ENCODE measurements at places on chromosomes 7 and 10.
A peak's percentile ranks its signal among the peaks of the same experiment; 100 is the strongest.

GRCh38 chr7:103132995-103133688 lies 15.8 kb downstream of the NAPEPLD start:
- DNase-seq = no peak
- peaks cover 2% of the 10 kb centered on the region for H3K27me3 ChIP-seq
- H3K4me3 ChIP-seq = no peak overlapping the region
- H3K27ac ChIP-seq = no peak overlapping the region

DNA sequence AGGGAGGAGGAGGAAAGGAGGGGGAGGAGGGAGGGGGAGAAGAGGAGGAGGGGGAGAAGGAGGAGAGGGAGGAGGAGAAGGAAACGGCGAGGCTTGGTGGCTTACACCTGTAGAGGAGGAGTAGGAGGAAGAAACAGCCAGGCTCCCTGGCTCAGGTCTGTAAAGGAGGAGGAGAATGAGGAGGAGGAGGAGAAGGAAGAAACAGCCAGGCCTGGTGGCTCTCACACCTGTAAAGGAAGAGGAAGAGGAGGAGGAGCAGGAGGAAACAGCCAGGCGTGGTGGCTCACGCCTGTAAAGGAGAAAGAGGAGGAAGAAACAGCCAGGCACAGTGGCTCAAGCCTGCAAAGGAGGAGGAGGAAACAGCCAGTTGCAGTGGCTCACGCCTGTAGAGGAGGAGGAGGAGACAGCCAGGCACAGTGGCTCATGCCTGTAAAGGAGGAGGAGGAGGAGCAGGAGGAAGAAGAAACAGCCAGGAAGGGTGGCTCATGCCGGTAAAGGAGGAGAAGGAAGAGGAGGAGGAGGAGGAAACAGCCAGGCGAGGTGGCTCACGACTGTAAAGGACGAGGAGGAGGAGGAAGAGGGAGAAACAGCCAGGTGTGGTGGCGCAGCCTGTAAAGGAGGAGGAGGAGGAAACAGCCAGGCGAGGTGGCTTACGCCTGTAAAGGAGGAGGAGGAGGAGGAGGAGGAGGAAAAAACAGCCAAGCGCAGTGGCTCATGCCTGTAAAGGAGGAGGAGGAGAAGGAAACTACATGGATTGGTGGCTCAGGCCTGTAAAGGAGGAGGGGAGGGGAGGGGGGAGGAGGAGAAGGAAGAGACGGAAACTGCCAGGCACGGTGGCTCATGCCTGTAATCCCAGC lies 14.9 kb upstream of the CRCP start:
- peak overlapping the region; percentile 26 for H3K27ac ChIP-seq
- no peaks in the 10 kb centered on the region for H3K36me3 ChIP-seq
- H3K4me1 ChIP-seq = peaks cover 4% of the 10 kb centered on the region
- H3K27me3 ChIP-seq = peaks cover 1% of the 10 kb centered on the region
- DNase-seq = peak; percentile 18
- peak overlapping the region; percentile 82 for H3K4me3 ChIP-seq

DNA sequence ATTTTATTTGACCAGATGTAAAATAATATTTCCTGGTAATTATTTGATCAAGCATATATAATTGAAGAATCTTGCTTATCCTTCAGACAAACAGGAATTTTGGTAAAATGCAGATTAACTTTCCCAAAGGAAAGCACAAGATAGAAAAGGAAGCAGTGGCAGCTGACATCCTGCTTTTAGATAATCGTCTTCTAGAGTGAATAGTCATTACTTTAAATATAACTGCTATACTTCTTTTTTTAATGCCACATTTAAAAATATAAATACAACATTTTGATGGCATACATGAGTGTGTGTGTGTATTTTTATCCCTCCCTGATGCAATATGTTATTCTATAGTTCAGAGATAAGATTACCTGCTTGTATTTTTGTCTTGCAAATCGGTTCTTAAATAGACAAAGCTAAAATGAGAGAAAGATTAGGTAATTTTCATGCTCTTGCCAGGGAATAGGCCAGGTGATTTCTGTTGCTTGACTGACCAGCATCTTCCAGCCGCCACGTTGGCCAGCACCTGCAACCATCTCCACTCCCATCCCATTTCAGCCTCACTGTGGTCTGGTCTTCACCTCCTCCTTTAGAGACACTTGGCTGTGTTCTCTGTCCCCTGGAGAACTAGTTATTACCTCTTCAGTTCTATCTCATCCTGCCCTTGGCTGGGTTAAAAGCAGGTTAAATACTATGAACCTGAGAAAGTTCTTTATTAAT lies 58.1 kb downstream of the MDFIC start:
- DNase-seq = no peak
- H3K4me3 ChIP-seq = no peak overlapping the region
- no peaks in the 10 kb centered on the region for H3K36me3 ChIP-seq
- H3K4me1 ChIP-seq = peaks cover 10% of the 10 kb centered on the region
- H3K27ac ChIP-seq = no peak overlapping the region

GRCh38 chr7:43721193-43721806 lies 8.0 kb downstream of the COA1 start:
- peaks cover 1% of the 10 kb centered on the region for H3K36me3 ChIP-seq
- peaks cover 11% of the 10 kb centered on the region for H3K4me1 ChIP-seq
- H3K4me3 ChIP-seq = no peak overlapping the region
- H3K27ac ChIP-seq = no peak overlapping the region
- DNase-seq = no peak

DNA sequence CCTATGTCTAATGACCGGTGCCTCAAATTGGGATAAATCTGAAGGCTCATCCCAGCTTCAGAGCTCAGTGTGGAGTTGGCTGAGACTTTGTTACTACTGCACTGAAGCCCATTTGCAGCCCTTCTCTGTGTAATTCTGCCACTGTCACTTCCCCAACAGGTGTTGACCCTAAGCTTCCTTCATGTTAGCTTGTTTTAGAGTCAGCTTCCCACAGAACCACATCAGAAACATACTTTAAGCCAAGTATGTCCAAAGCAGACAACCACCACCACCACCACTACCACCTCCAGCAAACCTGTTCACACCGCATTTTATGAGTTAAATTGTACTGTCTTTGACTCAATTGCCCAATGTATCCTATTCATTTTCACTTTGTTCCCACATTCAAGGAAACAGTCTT lies 25.2 kb upstream of the GNAT3 start:
- H3K4me3 ChIP-seq = no peak overlapping the region
- H3K27ac ChIP-seq = no peak overlapping the region
- H3K36me3 ChIP-seq = peaks cover 5% of the 10 kb centered on the region
- H3K4me1 ChIP-seq = no peaks in the 10 kb centered on the region
